ENCODE measurements at places on chromosomes 5 and 9.

DNA sequence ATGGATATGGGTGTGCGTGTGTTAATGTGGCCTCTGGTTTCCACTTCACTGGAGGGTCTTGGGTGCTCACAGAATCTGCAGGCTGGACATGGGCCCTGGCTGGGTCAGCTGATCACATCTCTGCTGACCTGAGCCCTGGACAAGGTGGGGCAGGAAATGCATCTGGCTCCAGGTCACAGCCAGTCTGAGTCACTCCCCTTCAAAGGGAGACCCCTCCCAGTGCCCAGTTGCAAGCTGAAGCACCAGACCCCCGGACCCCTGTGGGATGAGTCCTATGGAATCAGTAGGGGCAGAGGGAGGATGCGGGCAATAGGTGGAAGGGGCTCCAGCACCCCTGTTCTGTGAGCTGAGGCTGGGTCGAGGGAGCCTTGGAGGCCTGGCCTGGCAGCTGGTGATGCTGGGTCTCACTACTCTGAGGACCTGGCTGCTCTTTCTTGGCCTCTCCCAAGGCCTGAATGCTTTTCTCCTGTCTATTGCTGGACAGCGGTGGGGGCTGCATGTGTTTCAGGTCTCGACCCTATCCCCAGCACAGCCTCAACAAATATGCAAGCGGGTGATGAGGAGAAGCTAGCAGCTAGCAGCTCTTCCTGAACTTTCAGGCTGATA lies 54.5 kb downstream of the PHF2 start:
- no peak for DNase-seq

GRCh38 chr5:126926187-126926586 lies 104.2 kb downstream of the MARCHF3 start:
- DNase-seq = no peak

DNA sequence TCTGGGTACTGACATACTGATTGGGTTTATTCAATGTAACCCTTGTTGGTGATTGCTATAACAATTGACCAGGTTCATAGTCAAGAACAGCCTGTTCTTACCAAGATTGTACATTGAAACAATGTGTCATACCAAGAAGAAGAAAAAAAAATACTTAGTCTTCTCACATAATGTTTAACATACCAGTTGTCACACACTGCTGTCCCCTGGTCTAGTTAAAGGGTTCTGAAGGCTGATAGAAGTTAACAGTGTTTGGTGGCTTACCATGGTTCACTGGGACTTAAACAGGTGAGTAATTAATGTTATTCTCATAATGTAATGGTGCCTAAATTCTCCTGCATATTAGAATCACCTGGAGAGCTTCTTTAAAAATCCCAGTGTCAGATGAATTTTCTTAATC lies 18.5 kb upstream of the CDC42SE2 start:
- DNase-seq = no peak

- no peak for DNase-seq
Observed at GRCh38 chr5:32170303-32171151, 3.6 kb downstream of the GOLPH3 start.

GRCh38 chr5:80747922-80748321 lies 93.1 kb upstream of the DHFR start:
- no peak for DNase-seq

- no peak for DNase-seq
Observed at GRCh38 chr5:114361724-114362196, at the start of gene KCNN2. Gene KCNN2, plus strand, starts transcription at chr5:114362070. Its CDS starts 70 bp downstream, at chr5:114362140.

GRCh38 chr5:175698401-175699115 lies 40.7 kb downstream of the HRH2 start:
- no peak for DNase-seq

GRCh38 chr5:80369521-80369920 lies 38.3 kb upstream of the ZFYVE16 start:
- DNase-seq = no peak

GRCh38 chr9:127816728-127817127 lies 14.0 kb downstream of the FPGS start:
- DNase-seq = no peak

DNA sequence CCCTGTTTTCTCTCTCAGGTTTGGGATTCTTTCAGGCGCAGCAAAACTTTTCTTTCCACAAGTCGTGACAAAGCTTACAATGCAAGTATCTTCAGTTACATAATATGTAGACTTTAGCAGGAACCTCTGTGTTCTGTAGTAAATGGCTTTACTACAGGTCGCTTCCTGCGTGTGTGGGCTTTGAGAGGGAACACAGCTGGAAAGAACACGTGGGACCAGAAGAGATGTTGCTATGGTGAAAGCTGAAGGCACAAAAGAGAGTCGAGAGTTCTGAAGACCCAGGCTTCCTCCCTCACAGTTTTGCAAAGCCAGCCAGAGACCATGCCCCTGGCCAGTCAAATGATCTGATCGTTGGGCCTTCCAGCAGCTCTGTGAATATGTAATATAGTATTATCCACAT lies 4.0 kb downstream of the ANKRD55 start:
- no peak for DNase-seq

- no peak for DNase-seq
Observed at GRCh38 chr5:104977529-104977928, 1414.9 kb upstream of the NUDT12 start.

DNA sequence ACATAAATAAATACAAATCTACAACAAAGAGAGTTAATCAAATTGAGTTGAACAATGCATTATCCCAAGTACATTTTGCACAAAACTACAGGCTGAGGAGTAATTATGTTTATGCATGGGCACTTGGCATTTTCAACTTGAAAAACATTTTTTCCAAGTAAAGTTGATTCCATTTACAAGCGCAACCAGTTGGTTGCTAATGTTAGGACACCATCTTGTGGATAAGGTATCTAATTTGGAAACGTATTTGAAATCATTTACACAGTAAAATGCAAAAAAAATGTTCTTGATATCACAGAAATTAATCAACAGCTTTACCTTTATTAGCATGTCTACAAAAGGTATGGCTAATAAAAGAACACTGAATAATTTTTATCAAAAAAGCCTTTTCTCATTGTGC lies 18.8 kb downstream of the FTMT start:
- DNase-seq = no peak

DNA sequence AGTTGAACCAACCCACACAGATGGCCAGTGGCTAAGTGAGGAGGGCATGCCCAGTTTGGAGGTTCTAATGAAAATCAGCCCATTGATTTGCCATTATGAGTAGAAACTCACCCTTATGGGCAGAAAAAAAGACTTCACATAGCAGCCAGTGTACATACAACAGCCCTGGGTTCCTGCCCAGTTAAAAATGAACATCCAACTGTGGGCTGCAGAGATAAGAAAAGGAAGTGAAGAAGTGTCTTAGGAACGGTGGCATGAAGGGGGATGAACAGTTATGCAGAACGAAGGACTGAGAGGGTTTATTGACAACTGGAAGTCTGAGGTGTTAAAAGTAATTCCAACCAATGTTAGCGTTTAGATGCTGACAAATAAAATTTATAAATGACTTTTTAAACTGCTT lies 118.4 kb downstream of the MARCHF3 start:
- no peak for DNase-seq

GRCh38 chr5:103270581-103270980 lies 12.0 kb downstream of the MACIR start:
- DNase-seq = no peak

DNA sequence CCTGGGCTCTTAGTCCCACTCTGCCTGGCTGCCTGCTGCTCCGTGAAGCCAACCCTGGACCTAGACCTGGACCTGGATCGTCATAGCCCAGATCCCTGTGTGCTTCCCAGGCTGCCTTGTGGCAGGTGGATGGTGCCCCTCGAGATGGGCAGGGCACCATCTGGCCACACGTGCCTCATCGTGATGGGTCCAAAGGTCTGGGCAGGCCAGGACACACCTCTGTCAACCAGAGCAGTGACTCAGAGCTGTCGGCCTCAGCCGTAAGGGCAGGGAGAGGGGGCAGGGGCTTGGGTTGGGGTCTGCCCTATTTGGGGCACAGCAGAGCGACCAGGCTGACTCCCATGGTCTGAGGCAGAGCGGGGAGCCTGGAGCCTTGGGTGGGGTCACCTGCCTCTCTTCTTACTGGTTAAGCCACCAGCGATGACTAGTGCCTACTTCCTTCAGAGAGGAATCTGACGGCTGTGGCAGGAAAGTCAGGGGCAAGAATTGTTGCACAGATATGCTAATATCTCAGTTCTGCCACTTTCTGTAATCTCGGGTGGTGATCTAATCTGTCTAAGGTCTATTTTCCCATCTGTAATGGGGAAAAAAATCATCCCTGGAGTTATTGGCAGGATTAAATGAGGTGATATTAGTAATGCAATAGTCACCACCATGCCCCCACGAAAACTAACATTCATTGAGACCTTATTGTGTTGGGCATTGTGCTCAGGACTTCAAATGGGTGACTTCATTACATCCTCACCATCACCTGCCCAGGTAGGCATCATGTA lies 3.2 kb upstream of the CDHR2 start:
- no peak for DNase-seq

- DNase-seq = no peak
Observed at GRCh38 chr9:4272126-4272525, 27.7 kb downstream of the GLIS3 start.

DNA sequence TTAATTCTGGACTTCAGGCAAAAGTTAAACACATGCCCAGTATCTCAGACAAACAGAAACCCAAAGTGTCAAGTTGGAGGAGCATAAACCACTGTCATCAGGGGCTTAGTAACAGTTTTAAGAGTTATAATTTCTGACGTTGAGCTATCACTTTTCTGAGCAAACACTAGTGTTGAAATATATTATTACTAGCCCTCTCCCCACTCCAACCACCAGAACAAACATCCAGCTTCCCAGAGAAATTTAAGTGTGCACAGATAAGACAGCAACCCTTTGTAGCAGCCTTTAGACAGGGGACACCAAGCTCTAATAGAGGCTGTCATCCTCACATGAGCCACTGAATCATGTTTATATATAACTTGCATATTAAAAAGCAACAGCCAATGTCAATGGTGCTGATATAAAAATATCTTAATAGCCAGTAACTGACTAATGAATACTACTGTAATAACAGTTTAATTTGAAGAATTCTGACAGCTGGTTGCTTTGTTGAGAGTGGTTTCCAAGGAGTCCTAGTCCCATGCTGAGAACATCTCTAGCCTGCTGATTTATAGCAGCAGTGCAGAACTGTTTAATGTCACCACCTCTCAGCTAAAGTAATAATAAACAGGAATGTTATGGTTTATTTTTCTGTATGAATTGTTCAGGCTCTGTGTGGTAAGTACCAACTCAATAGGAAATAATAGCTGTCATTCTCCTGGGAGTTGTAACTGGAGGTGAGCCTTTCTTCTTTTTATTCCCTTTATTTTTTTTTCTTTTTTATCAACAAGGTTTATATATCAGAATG lies 528.7 kb upstream of the ZNF608 start:
- no peak for DNase-seq

DNA sequence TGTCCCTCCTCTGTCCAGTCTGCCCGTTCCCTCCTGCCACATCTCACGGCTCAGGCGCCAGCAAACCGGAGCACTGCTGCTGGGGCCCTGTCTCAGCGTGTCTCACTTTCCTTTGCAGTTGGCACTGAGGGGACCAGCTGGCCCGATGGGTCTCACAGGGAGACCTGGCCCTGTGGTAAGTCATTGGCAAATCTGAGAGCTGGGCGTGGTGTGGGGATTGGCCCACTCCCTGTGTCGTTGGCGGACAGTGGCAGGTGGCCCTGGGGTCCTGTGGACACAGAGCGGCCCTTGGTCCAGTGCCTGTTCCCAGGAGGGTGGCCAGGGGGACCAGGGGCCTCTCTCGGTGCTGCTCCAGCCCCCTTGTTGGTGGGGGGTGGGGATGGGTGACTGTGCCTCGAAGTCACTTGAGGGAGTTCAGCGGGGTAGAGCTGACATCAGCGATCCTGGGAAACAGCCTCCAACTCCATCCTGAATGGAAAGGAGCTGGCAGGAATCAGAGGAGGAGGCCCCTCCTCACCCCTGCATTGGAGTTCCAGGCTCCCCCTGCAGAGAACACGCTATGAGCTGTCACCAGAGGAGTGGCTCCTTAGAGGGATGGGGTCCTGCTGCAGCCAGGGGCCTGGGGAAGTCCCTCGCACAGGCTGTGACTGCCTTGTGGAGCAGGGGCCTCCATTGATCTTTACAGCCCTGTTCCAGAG lies 111.0 kb downstream of the COL5A1 start:
- no peak for DNase-seq

GRCh38 chr9:21267485-21268346 lies 27.9 kb upstream of the IFNA14 start:
- DNase-seq = no peak

- no peak for DNase-seq
Observed at GRCh38 chr5:74949976-74950375, 83.8 kb upstream of the FAM169A start.

DNA sequence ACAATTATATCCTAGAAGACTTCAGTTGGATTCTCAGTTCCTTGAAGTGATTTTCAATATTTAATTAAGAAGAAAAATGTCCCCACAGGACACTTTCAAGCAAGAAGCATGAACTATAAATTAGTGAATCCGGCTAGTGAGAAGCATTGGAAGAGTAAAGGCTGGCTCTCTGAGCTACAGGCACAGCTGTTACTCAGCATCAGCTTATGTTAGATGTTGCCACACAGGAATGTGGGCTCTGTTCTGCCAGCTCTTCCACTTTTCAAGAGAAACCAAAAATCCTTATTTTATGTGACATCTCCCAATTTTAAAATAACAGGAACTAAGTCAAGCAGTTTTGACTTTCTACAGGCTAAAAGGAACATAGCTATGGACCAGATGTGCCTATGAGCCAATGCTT lies 14.9 kb downstream of the ZNF474 start:
- no peak for DNase-seq

DNA sequence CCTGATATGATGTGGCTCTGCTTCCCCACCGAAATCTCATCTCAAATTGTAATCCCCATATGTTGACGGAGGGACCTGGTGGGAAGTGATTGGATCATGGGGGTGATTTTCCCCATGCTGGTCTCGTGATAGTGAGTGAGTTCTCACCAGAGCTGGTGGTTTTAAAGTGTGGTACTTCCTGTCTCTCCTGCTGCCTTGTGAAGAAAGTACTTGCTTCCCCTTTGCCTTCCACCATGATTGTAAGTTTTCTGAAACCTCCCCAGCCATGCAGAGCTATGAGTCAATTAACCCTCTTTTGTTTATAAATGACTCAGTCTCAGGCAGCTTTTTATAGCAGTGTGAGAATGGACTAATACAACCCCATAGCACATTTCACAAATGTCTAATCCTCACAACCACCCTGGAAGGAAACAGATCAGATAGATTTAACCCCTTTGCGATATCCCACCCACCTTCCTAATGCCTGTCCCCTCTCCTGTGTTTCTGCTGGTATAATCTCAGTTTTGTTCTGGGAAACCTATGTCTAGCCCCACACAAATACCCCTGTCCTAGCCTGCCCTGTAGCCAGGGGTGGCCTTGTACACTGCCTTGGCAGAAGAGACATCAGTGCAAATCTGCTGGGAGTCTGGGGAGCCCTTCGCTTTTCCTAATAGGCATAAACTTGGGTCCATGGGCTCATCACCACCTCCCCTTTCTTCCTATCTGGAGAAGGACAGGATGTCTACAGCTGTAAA lies 157.0 kb upstream of the RAI14 start:
- no peak for DNase-seq

DNA sequence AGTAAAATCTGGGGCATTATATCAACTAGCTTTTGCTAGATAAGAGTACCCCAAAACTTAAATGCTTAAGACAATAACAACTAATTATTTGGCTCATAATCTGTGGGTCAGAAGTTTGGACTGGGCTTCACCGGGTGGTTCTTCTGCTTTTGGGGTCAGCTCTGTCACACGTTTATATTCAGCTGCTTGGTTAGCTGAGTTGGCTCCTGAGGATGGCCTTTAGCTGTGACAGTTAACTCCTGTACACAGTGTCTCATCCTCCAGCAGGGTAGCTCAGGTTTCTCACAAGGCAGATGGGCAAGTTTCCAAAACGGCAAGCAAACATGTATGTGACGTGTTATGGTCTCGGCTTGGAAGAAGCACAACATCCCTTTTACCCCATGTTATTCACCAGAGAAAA lies 488.2 kb downstream of the TLE4 start:
- no peak for DNase-seq

- no peak for DNase-seq
Observed at GRCh38 chr5:39970117-39970798, 545.5 kb upstream of the DAB2 start.
